Cardiac muscle cell (in vitro differentiated cells and primary cell): ENCODE measurements at places on chromosomes 5 and 9. TPM values are rescaled to one million over a fixed set of nuclear protein-coding genes. Genes with fewer than 3 reads are reported as not detected.

PCDHGA5 gene
- polyA plus RNA-seq: 0.09 TPM in 1 of 2 replicates, not detected in the other

DBH gene
- 0.04 and 0.07 TPM in 2 replicates for polyA plus RNA-seq

SPATA31D4 gene
- not detected in 2 replicates for polyA plus RNA-seq

LYSMD3 gene
- 10.9 and 16.7 TPM in 2 replicates for polyA plus RNA-seq

IFNB1 gene
- not detected in 2 replicates for polyA plus RNA-seq

NR2F1-AS1 gene
- 0.21 and 0.49 TPM in 2 replicates for polyA plus RNA-seq

GMCL2 gene
- polyA plus RNA-seq: not detected in 2 replicates

RALGDS gene
- polyA plus RNA-seq: 49.7 and 50.4 TPM in 2 replicates

C1QTNF2 gene
- 0.24 TPM in 1 of 2 replicates, not detected in the other for polyA plus RNA-seq

DAP gene
- polyA plus RNA-seq: 91.6 and 105 TPM in 2 replicates

FBP2 gene
- polyA plus RNA-seq: 0.32 TPM in 2 replicates

PCDHB3 gene
- polyA plus RNA-seq: 0.34 and 1.2 TPM in 2 replicates

PIP5KL1 gene
- 3.4 and 3.5 TPM in 2 replicates for polyA plus RNA-seq

IL4 gene
- not detected in 2 replicates for polyA plus RNA-seq

MEIKIN gene
- not detected in 2 replicates for polyA plus RNA-seq

TMEM215 gene
- not detected in 2 replicates for polyA plus RNA-seq

C9 gene
- polyA plus RNA-seq: not detected in 2 replicates

PCDHA13 gene
- 0.27 and 0.34 TPM in 2 replicates for polyA plus RNA-seq

ELAVL2 gene
- 3.2 and 9.8 TPM in 2 replicates for polyA plus RNA-seq

PRDM9 gene
- not detected in 2 replicates for polyA plus RNA-seq

KCNMB1 gene
- 2.9 and 3.9 TPM in 2 replicates for polyA plus RNA-seq

CARD6 gene
- polyA plus RNA-seq: 0.06 and 0.32 TPM in 2 replicates

FBLL1 gene
- 0.15 TPM in 1 of 2 replicates, not detected in the other for polyA plus RNA-seq

BSPRY gene
- polyA plus RNA-seq: 0.93 and 2.1 TPM in 2 replicates

TAF11L10 gene
- not detected in 2 replicates for polyA plus RNA-seq

BAAT gene
- not detected in 2 replicates for polyA plus RNA-seq

SCAI gene
- 4.4 and 12.5 TPM in 2 replicates for polyA plus RNA-seq

RANBP17 gene
- polyA plus RNA-seq: 10.9 TPM in 2 replicates

CDC23 gene
- 60.1 and 60.5 TPM in 2 replicates for polyA plus RNA-seq

MAMDC4 gene
- 8.7 and 17.8 TPM in 2 replicates for polyA plus RNA-seq

PCDHGA6 gene
- not detected in 2 replicates for polyA plus RNA-seq

IL12B gene
- polyA plus RNA-seq: not detected in 2 replicates

OR2K2 gene
- 0.46 TPM in 1 of 2 replicates, not detected in the other for polyA plus RNA-seq

PRSS3 gene
- 0.24 TPM in 1 of 2 replicates, not detected in the other for polyA plus RNA-seq

PCDHGA3 gene
- polyA plus RNA-seq: 1.4 and 2.2 TPM in 2 replicates

MORN5 gene
- polyA plus RNA-seq: not detected in 2 replicates

ZCCHC7 gene
- 18.8 and 28.3 TPM in 2 replicates for polyA plus RNA-seq

TSLP gene
- polyA plus RNA-seq: 0.78 and 1.4 TPM in 2 replicates

GPR107 gene
- polyA plus RNA-seq: 12.3 and 15.0 TPM in 2 replicates

DMRTA1 gene
- 2.8 and 3.0 TPM in 2 replicates for polyA plus RNA-seq

ANXA1 gene
- polyA plus RNA-seq: 3.9 and 13.7 TPM in 2 replicates

SLC1A1 gene
- 0.92 and 2.4 TPM in 2 replicates for polyA plus RNA-seq

F2R gene
- 16.6 and 22.4 TPM in 2 replicates for polyA plus RNA-seq
